ENCODE measurements at places on chromosomes 1 and 21. TPM values are rescaled to one million over a fixed set of nuclear protein-coding genes. Genes with fewer than 3 reads are reported as not detected.

- no peak for DNase-seq
Measured at GRCh38 chr1:3443807-3444206, 10.7 kb upstream of the ARHGEF16 start.

DNA sequence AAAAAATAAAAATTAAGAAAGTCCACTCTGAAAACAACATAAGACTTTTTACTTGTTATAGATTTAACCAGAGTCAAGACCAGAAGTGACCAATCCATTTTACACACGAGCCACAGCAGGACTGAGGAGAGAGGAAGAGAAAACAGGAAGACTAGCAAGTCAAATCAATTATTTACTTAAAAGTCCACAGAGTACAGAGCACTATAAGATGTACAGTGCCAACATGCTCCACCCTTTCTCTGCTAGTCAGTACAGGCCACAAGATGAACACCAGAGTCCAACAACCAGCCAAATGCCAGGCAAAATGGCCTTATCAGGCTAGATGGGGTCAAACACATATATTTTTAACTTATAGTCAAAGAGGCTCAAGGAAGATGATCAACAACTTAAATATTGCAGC lies 19.5 kb downstream of the LUZP1 start:
- DNase-seq, result no peak

DNA sequence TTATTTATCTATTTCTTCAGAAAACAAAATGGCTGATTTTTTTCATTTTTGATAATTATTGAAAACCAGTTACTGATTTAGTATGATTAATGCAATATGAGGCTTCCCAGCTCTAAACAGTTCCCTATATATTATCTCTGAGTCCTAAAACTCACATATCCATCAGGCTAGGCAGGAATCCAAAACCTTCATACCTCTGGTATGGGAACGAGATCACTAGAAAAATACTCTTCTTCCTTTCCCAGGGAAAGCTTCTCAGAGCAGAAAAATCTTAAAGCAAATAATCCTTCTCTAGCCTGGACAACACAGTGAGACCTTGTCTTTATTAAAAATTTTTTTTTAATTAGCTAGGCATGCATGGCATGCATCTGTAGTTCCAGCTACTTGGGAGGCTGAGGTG lies 42.5 kb downstream of the KDM5B start:
- DNase-seq, result no peak

- DNase-seq, result no peak
Measured at GRCh38 chr1:166159656-166160055, 7.1 kb downstream of the FAM78B start.

The LAD1 gene
- total RNA-seq, result 85.9 TPM

The CDK18 gene
- total RNA-seq, result 47.8 TPM

The YBEY gene
- total RNA-seq, result 1.0 TPM

Measured in stomach (tissue), 19 donors.